ENCODE measurements at places on chromosomes 2 and 18. TPM values are rescaled to one million over a fixed set of nuclear protein-coding genes. Genes with fewer than 3 reads are reported as not detected.

- DNase-seq: no peak
- no peaks in the 10 kb centered on the region for H3K36me3 ChIP-seq
- H3K27ac ChIP-seq: no peak overlapping the region
- no peaks in the 10 kb centered on the region for H3K27me3 ChIP-seq
Measured at GRCh38 chr18:68803356-68803755, 5.5 kb downstream of the CCDC102B start.

DNA sequence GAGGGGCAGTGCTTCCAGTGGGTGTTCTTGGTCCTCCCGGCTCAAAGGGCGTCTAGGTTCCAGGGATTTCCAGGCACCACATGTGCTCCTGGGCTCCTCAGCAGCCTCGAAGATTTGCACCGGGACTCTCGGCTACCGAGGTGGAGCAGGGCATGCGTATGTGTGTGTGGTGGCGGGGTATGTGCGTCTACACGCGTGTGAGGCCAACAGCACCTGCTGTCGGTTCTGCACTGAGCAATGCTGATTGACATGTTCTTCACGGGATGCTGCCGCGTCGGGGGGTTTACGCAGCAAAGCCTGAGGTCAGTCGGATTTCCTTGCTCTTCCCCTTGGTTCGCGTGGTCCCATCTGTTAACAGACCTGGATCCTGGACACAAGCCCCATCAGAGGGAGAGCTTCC lies 119.8 kb downstream of the NDUFA10 start:
- H3K27ac ChIP-seq: no peak overlapping the region
- no peak overlapping the region for H3K4me3 ChIP-seq
- H3K4me1 ChIP-seq: no peaks in the 10 kb centered on the region
- no peak for DNase-seq
- H3K36me3 ChIP-seq: no peaks in the 10 kb centered on the region

Gene CCDC178
- total RNA-seq: 0.80 TPM

Gene SLC66A2
- 32.5 TPM for total RNA-seq

DNA sequence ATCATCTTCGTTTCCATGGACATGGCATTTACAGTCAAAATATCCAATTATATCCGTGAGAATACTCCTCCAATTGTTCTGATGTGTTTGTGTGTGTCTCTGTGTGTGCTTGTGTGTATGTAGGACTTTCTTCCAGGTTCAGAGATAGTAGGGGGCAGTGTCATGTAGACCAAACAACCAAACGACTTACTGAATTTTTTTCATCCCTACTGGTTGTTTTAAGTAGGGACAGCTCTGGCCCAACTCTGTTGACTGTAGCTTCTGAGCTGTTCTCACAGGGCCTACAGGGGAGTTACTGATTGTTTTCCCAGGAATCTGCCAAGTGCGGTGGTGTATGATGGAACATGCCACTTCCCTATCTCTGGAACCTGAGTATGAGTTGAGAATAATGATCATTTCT lies 69.6 kb downstream of the ETAA1 start:
- H3K36me3 ChIP-seq: no peaks in the 10 kb centered on the region
- H3K4me1 ChIP-seq: no peaks in the 10 kb centered on the region
- H3K4me3 ChIP-seq: no peak overlapping the region
- DNase-seq: no peak
- no peak overlapping the region for H3K27ac ChIP-seq

DNA sequence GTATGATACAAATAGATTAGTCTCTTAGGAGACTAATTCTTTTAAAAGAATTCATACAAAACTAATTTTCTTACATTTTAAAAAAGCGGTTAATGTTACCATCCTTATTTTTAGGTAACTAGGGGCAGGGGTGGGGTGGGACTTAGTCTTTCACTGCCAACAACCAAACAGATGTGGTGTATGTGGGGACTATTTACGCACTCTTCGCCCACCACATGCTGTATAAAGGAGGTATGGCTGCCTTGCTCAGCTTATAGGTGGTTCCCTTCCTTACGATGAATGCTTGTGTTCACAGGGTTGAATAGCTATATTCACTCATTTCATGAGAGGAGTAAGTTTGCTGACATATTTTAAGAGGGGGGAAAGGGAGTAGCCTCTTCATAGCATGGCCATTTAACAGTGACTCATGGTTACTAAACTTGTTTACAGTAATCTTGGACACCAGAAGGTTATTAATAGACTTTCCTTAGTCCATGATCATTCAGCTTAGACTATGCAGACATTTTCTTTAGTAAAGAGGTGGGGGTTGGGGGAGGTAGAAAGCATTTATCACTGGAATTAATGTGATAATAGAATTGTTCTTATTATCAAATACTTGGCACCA lies 61.8 kb downstream of the CAB39 start:
- peak overlapping the region; percentile 82 for H3K27ac ChIP-seq
- H3K27me3 ChIP-seq: no peaks in the 10 kb centered on the region
- peaks cover 44% of the 10 kb centered on the region for H3K4me1 ChIP-seq
- no peaks in the 10 kb centered on the region for H3K36me3 ChIP-seq
- no peak overlapping the region for H3K4me3 ChIP-seq

Gene TGFA
- 0.12 TPM for total RNA-seq

DNA sequence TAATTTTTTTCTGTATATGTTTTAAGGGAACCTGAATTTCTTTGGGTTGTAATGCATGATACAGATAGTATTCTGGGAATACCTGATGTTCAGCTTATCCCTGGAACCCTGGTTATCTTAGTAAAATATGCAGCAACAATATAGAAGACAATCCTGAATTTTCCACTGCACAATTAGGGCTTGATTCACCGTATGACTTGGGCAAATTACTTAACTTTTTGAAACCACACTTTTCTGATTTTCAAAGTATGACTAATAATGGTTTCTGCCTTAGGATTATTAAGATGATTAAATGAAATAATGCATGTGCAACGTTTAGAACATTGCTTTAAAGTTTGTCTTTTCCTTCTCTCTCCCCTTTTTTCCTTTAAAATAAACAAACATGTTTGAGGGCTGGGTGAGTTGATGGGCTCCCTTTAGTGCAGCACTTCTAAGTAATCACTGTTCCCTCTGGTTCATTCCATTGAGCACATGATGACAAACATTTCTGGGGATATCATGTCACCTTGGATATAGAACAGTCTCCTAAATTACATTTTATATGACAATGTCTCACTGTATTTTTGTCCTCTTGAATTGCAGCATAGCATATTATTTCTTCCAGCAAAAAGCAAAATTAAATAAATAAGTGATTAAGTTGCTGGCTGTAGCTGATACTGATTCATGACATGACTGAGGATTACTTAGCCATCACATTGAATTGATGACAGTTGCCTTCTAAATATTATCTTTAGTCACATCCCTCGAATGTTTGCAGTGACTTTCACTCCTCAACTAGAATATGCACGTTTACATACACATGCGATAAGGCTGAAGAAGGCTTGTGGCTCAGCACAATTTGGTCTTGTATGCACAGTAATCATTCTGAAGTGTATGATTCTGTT lies 254.5 kb downstream of the NEDD4L start:
- no peak for DNase-seq
- no peaks in the 10 kb centered on the region for H3K27me3 ChIP-seq

Gene RGPD8
- 10.8 TPM for total RNA-seq

Gene CFC1
- not detected for total RNA-seq

DNA sequence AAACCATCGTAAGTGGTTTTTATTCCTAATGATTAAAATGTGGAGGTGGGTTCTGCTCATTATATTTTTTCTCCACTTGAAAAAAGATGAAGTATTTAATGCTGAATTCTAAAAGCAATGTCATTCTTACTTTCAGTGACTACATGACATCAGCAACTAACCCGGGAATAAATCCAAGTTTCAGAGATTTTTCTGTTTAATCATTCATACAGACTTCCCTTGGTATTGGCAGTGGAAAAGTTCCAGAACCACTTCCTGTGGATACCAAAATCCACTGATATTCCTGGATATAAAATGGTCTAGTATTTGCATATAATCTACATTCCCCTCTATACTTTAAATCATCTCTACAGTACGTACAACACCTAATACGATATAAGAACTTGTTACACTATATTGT lies 128.6 kb downstream of the ZNF532 start:
- DNase-seq: peak; percentile 92
- H3K36me3 ChIP-seq: no peaks in the 10 kb centered on the region
- peak overlapping the region; percentile 91 for H3K27ac ChIP-seq
- H3K4me3 ChIP-seq: no peak overlapping the region
- H3K4me1 ChIP-seq: peaks cover 50% of the 10 kb centered on the region

GRCh38 chr2:197883354-197884032 lies 79.1 kb downstream of the PLCL1 start:
- H3K4me3 ChIP-seq: no peak overlapping the region
- H3K27ac ChIP-seq: no peak overlapping the region
- no peak for DNase-seq
- no peaks in the 10 kb centered on the region for H3K36me3 ChIP-seq

DNA sequence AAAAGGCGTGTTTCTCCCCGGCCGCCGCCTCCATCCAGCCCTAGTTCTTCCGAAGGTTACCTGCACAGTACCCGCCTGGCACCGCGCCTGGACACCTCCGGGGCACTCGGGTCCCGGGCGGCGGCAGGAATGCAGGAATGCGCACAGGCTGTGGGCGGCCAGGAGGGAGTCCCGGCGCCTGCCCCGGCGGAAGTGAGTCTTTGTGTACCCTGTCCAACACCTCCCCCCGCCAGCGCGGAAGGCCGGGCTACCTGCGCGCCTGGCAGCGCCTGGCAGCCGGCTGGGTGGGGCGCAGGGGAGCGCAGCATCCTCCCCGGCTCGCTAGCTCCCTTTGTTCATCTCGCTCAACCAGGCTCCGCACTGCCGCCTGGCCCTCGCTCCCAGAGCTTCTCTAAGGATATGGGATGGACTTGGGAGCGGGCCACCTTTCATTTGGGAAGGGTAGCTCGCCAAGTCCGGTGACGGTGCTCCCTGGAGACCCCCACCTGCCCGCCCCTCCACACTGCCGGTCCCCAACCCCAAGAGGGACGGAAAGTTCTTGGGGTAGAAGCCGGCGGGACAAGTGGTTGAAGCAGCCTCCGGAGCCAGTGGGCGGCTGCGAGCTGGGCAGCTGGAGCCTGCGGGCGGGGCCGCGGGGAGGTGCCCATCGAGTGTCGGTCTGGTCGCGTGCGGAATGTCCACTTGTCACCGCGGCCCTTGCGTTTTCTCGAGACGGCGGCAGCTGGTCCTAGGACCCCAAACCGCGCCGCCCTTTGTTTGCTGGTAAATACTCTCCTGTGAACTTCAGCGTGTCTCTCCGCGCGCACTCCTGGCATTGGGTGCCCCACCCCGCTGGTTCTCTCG lies 1.2 kb upstream of the ST6GAL2 start:
- no peak for DNase-seq
- H3K4me1 ChIP-seq: no peaks in the 10 kb centered on the region
- no peak overlapping the region for H3K27ac ChIP-seq

DNA sequence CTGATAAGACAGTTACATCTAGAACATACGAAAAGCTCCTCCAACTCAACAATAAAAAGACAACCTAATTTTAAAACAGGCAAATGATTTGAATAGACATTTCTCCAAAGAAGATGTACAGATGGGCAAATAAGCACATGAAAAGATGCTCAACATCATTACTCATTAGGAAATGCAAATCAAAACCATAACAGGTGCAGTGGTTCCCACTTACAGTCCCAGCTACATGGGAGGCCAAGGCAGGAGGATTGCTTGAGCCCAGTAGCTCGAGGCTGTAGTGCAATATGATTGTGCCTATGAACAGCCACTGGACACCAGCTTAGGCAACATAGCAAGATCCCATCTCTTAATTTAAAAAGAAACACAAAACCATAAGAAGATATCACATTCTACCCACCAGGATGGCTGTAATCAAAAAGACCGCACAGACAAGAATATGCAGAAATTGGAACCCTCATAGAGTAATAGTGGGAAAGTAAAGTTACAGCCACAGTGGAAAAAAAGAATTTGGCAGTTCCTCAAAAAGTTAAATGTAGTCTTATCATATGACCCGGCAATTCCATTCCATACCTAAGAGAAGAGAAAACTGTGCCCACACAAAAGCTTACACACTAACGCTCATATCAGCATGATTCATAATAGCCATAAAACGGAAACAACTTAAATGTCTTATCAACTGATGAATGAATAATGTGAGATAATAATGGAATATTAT lies 30.5 kb upstream of the ARMC9 start:
- peak overlapping the region; percentile 30 for H3K27ac ChIP-seq
- peaks cover 35% of the 10 kb centered on the region for H3K4me1 ChIP-seq
- H3K36me3 ChIP-seq: peaks cover 25% of the 10 kb centered on the region
- H3K27me3 ChIP-seq: no peaks in the 10 kb centered on the region
- no peak overlapping the region for H3K4me3 ChIP-seq

Gene HOXD4
- total RNA-seq: 13.7 TPM

DNA sequence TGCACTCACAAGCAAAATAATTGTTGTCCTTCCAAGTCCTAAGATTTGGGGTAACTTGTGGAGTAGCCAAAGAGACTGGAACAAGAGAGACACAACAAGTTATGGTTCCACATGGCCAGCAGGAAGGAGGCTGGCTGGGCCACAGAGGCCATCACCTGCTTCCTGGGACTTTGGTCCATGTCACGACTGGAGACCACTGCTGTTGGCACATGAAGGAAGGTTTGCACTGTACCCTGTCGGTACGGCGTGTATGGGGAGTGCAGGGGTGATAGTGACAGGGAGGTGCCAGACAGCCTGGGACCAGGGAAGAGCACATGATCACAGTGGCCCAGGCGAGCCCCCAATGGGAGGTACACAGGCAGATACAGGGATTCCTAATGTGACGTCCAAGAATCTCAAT lies 15.5 kb downstream of the SLC66A2 start:
- H3K27ac ChIP-seq: no peak overlapping the region
- H3K36me3 ChIP-seq: no peaks in the 10 kb centered on the region
- no peak for DNase-seq
- no peak overlapping the region for H3K4me3 ChIP-seq
- no peaks in the 10 kb centered on the region for H3K27me3 ChIP-seq
- no peaks in the 10 kb centered on the region for H3K4me1 ChIP-seq

DNA sequence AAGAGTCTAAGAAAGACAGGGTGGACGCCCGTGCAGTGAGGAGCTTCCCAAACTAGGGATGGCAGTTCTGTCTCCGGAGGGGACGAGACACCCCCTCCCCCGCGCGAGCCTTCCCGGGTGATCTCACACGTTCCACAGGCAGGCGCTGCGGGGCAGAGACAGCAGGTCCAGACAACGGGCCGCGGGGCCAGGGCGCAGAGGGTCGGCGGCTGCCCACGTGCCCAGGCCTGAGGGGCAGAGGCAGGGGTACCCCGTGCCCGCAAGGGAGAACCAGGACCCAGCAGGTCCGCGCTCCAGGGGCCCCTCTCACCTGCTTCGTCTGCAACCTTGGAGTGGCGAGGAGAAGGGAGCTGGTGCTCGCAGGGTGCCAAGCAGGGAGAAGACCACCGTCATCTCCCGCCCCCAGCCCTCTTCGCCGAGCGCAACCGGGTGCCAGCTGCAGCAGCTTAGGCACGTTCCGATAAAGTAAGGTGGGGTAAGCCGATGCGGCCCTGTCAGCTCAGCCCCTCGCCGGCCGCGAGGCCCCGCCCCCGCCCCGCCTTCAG lies at the start of gene GPR155:
Gene GPR155 (minus strand): TSS at position 467 of the 545 bp plus-strand sequence. CDS start 5,073 bp downstream, outside the sequence.
- H3K4me3 ChIP-seq: peak within 1 kb of the TSS; percentile 94
- DNase-seq: no peak
- no peaks in the 10 kb centered on the region for H3K36me3 ChIP-seq
- peaks cover 4% of the 10 kb centered on the region for H3K27me3 ChIP-seq

Data from endothelial cell of umbilical vein (primary cell).